SJSA1 (cell line): ENCODE measurements at places on chromosomes 4 and X. TPM values are rescaled to one million over a fixed set of nuclear protein-coding genes. Genes with fewer than 3 reads are reported as not detected.

DNA sequence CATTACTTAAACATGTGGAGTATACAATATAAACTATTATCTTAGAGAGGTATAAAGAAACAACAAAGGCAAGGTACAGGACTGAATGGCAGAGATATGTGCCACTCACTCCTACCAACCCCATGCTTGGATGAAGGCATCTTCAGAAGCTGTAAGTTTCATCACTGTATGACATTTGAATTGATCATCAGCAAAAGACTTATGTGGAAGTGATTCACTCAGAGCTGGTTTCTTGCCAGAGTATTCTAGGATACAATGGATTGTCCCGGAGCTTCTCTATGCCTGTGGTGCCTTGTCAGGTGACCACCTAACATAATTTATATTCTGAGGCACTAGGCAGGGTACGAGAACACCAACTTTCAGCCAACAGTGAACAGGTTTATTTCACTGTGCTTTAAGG, 392.2 kb downstream of the PPP1R2C start:
- H3K4me1 ChIP-seq: no peaks in the 10 kb centered on the region
- no peak overlapping the region for H3K4me3 ChIP-seq
- no peak for DNase-seq
- no peaks in the 10 kb centered on the region for H3K36me3 ChIP-seq

- H3K36me3 ChIP-seq: peaks cover 5% of the 10 kb centered on the region; the same call in 1 of the 2 replicates
- peaks cover 13% of the 10 kb centered on the region for H3K4me1 ChIP-seq
- DNase-seq: peak; percentile 4
- peak overlapping the region; percentile 69 for H3K4me3 ChIP-seq
These were observed 963 bp upstream of the USO1 start for GRCh38 chr4:75723163-75724065.

DNA sequence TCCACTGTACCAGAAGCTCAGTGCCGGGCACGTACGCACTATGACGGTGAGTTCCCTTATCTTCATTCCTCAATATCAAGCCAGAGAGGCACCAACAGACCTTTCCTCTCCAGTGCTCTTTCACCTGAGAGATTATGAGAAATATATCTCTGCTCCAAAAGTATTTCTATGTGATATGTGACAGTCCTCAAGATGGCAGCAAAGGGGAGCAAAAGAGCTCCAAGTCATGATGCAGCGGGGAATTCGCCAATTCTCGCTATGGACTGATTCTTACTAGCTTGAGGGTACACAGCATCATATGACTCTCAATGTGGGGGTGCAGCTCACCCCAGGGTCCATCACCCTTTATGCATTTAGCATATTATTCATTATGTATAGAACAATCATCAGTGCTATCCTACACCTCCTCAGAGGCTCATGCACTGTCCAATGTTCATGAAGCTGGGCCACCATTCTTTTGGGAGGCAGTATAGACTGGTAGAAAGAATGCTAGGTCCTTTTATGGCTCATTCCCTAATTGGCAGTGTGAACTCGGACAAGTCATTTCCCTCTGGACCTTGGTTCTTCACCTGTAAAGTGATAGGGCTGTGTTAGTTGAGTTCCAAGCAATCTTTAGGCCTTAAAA, 12.8 kb upstream of the IQSEC2 start:
- DNase-seq: no peak
- H3K4me1 ChIP-seq: no peaks in the 10 kb centered on the region
- no peak overlapping the region for H3K4me3 ChIP-seq
- H3K36me3 ChIP-seq: no peaks in the 10 kb centered on the region

GRCh38 chr4:43525646-43526045, 633.1 kb downstream of the GRXCR1 start:
- no peaks in the 10 kb centered on the region for H3K36me3 ChIP-seq
- no peak for DNase-seq
- no peak overlapping the region for H3K4me3 ChIP-seq
- no peaks in the 10 kb centered on the region for H3K27me3 ChIP-seq
- no peak overlapping the region for H3K27ac ChIP-seq

GRCh38 chr4:4333265-4333706, 43.2 kb downstream of the ZBTB49 start:
- no peaks in the 10 kb centered on the region for H3K27me3 ChIP-seq
- H3K4me3 ChIP-seq: no peak overlapping the region
- peaks cover 13% of the 10 kb centered on the region for H3K4me1 ChIP-seq
- DNase-seq: peak; percentile 91

DNA sequence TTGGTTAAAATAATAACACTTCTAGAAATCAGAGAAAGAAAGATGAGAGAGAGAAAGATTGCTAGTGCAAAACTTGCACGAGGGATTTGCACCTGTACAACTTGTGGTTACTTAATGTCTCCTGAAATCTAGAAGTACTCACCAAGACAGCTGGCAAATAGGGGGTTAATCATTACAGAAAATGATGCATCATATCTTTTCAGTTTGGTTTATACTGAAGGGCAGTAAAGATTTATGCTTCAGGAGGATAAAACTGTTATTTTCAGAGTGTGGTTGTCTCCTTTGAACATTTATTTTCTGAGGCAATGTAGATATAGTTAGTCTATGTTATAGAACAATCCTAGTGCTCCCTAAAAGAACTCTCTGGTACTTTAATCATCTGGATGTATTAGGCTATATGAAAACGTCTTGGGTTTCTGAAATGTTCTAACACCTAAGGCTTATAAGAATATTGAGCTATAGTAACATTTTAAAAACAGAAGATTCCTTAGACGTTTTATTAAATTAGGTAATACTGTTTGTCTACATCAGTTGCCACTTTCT, 13.3 kb downstream of the ATOH1 start:
- no peaks in the 10 kb centered on the region for H3K36me3 ChIP-seq
- peaks cover 2% of the 10 kb centered on the region for H3K4me1 ChIP-seq
- no peak overlapping the region for H3K27ac ChIP-seq
- H3K4me3 ChIP-seq: no peak overlapping the region
- no peak for DNase-seq

- no peak overlapping the region for H3K4me3 ChIP-seq
- H3K36me3 ChIP-seq: no peaks in the 10 kb centered on the region
- H3K4me1 ChIP-seq: no peaks in the 10 kb centered on the region
- DNase-seq: no peak
These were observed 160.7 kb upstream of the FTHL17 start for GRCh38 chrX:31232506-31232905.

- no peak overlapping the region for H3K27ac ChIP-seq
- no peaks in the 10 kb centered on the region for H3K27me3 ChIP-seq
- H3K4me3 ChIP-seq: no peak overlapping the region
- H3K4me1 ChIP-seq: no peaks in the 10 kb centered on the region
- no peaks in the 10 kb centered on the region for H3K36me3 ChIP-seq
These were observed 58.9 kb downstream of the HTRA3 start for GRCh38 chr4:8328456-8328855.

DNA sequence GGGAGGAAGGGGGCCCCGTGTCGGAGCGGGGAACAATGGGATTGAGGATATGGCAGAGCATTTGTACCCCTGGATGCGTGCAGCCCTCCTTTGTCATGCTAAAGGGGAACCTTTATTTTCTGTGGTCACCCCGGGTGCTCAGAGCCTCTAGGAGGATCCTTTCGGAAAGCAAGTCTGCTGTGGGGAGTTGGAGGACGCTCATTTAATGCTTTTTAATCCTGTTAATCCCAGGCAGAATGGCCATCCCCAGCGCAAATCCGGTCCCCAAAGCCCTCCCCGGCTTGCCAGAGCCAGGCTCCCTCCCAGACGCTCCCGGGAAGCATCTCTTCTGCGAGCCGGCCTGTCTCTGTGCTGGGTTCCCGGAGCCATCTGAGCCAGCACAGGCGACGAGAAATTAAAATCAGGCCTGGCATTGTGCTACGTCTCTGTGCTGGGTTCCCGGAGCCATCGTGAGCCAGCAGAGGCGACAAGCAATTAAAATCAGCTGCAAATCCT, 113.2 kb upstream of the PPP2R3B start:
- no peak overlapping the region for H3K27ac ChIP-seq
- no peak for DNase-seq
- H3K4me1 ChIP-seq: no peaks in the 10 kb centered on the region
- no peaks in the 10 kb centered on the region; the same call in 1 of the 2 replicates for H3K36me3 ChIP-seq

GRCh38 chrX:117327373-117327772, 789.2 kb downstream of the KLHL13 start:
- H3K4me1 ChIP-seq: no peaks in the 10 kb centered on the region
- no peak overlapping the region for H3K4me3 ChIP-seq
- no peaks in the 10 kb centered on the region for H3K36me3 ChIP-seq
- no peak overlapping the region for H3K27ac ChIP-seq
- H3K27me3 ChIP-seq: no peaks in the 10 kb centered on the region

- peaks cover 14% of the 10 kb centered on the region for H3K4me1 ChIP-seq
- no peaks in the 10 kb centered on the region for H3K27me3 ChIP-seq
- no peak overlapping the region for H3K4me3 ChIP-seq
These were observed 41.0 kb upstream of the SCD5 start for GRCh38 chr4:82839624-82840023.

DNA sequence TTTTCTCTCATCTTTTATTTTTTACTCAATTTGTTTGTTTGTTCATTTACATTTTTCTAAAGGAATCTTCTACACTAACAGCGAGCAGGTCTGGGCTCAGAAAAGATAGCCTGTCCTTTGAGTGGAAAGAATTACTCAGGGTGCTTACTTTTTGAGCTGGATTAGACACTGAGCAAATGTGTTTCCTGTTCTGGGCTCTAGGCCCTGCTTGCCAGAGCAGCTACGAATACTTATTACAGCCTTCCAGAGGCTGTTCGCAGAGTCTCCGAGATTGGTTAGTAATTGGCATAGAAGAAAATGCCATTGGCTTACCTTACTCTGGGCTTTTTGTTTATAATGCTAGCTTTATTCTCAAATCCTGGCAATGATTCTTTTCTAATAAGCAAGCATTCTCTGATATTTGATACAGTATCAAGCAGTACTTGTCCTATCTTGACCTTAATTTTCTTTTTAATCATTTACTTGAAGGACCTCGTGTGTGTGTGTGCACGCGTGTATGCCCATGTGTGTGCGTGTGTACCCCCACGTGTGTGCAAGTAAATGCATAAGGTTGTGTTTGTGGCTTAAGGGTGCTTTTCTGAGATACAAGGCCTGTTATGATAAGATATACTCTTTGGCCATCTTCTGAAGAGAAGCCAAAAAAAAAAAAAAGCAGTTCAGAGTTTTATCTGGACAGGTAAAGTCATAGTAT, 76.2 kb upstream of the GRXCR1 start:
- H3K27me3 ChIP-seq: no peaks in the 10 kb centered on the region
- no peaks in the 10 kb centered on the region for H3K36me3 ChIP-seq
- H3K4me1 ChIP-seq: no peaks in the 10 kb centered on the region
- H3K4me3 ChIP-seq: no peak overlapping the region
- DNase-seq: no peak

GRCh38 chr4:3352941-3353594, 60.2 kb downstream of the RGS12 start:
- H3K4me3 ChIP-seq: no peak overlapping the region
- H3K36me3 ChIP-seq: peaks cover 5% of the 10 kb centered on the region; the same call in 1 of the 2 replicates
- H3K27ac ChIP-seq: no peak overlapping the region
- H3K27me3 ChIP-seq: no peaks in the 10 kb centered on the region

GRCh38 chr4:161132715-161133425, 1030.9 kb downstream of the FSTL5 start:
- no peaks in the 10 kb centered on the region for H3K4me1 ChIP-seq
- no peaks in the 10 kb centered on the region for H3K27me3 ChIP-seq
- no peak for DNase-seq
- no peak overlapping the region for H3K27ac ChIP-seq

DNA sequence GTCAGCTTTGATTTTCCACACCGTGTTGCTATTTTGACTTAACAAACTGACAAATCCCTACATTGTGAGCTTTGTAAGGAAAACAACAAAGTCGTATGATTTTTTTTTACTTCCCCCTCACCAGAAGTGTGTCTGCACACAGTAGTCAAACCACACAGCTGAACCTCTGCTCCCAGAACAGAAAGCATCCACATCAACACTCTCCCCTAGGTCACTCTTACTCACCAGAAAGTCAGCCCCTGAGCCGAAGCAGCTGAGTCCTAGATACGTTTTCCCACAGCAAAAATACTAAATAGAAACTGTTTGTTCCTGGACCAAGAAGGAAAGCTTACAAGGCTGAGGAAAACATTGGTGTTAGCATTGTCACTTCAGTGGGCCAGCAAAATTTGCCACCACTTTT, 305.7 kb downstream of the DHX15 start:
- H3K36me3 ChIP-seq: no peaks in the 10 kb centered on the region
- H3K4me1 ChIP-seq: no peaks in the 10 kb centered on the region
- no peak for DNase-seq
- H3K4me3 ChIP-seq: no peak overlapping the region
- no peaks in the 10 kb centered on the region for H3K27me3 ChIP-seq
- no peak overlapping the region for H3K27ac ChIP-seq

DNA sequence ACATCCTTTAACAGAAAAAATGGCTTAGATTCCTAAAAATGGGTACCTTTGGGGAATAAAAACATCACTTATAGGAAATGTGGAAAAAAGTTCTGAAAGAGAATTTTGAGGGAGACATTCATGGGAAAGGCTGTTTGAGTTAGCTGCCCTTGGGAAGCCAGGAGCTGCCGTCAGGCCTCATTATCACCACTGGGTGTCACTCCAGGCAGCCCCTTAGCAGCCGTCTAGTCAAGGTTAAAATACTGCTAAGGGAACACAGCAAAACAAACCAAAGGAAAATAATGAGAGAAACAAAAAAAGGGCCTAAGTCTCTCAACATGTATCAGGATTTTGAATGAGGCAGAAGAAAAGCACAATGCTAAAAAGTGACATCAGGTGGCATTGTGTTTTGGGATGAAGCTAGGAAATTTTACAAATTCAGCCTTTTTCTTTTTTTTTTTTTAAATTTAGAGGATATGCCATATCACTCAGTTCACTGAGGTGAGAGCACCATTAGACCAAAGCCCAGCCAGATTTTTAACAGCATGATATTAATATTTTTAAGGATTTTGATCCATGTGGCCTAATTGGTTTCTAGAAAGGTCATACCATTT, 235.3 kb downstream of the GPAT3 start:
- peaks cover 4% of the 10 kb centered on the region; the same call in 1 of the 2 replicates for H3K4me1 ChIP-seq
- H3K4me3 ChIP-seq: no peak overlapping the region
- H3K36me3 ChIP-seq: no peaks in the 10 kb centered on the region
- DNase-seq: peak; percentile 61
- H3K27ac ChIP-seq: no peak overlapping the region

GRCh38 chr4:100811046-100811445, 293.2 kb upstream of the EMCN start:
- no peaks in the 10 kb centered on the region for H3K36me3 ChIP-seq
- DNase-seq: no peak
- H3K4me1 ChIP-seq: peaks cover 11% of the 10 kb centered on the region
- no peak overlapping the region for H3K4me3 ChIP-seq
- H3K27me3 ChIP-seq: no peaks in the 10 kb centered on the region

DNA sequence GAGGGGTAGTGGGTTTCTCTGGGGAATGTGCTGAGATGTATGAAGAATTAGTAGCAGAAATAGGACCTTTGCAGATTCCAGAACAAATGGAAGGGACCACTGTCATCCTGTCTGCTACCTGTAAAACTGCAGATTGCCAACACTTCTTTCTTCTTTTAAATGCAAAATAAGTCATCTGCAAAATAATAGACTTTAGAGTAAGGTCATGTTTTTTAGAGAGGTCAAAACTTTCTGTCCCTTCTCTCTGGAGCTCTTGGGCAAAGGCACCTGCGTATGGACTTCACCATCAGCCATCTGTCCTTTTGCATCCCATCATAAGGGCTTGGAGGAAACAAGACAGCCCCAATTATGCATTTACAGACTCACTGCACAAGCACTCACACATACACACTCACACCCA, 121.1 kb upstream of the PPARGC1A start:
- H3K4me3 ChIP-seq: no peak overlapping the region
- no peaks in the 10 kb centered on the region for H3K27me3 ChIP-seq

Gene QRFPR
- total RNA-seq: not detected in 2 replicates

Gene FAM9C
- total RNA-seq: not detected in 2 replicates

Gene PGRMC1
- total RNA-seq: 143 and 174 TPM in 2 replicates

Gene TEX13D
- not detected in 2 replicates for total RNA-seq

Gene PHEX
- total RNA-seq: 0.16 TPM in 1 of 2 replicates, not detected in the other

Gene IL15
- 6.4 and 8.9 TPM in 2 replicates for total RNA-seq

Gene TMSB15A
- 44.2 and 52.0 TPM in 2 replicates for total RNA-seq

Gene TRAPPC2
- total RNA-seq: 14.3 and 33.7 TPM in 2 replicates

Gene FRG2
- not detected in 2 replicates for total RNA-seq

Gene DNAAF6
- total RNA-seq: not detected in 2 replicates

Gene DGKK
- total RNA-seq: not detected in 2 replicates

Gene PCDH18
- total RNA-seq: 15.1 and 19.0 TPM in 2 replicates
